Left cardiac atrium (tissue), 4 donors: ENCODE measurements at places on chromosomes 5 and 9. TPM values are rescaled to one million over a fixed set of nuclear protein-coding genes. Genes with fewer than 3 reads are reported as not detected.

- DNase-seq = no peak
Observed at GRCh38 chr5:150114102-150114641, 27.8 kb upstream of the CSF1R start.

- no peak for DNase-seq
Observed at GRCh38 chr9:135776893-135777622, 75.1 kb downstream of the KCNT1 start.

- no peak for DNase-seq
Observed at GRCh38 chr5:14457476-14457875, 124.1 kb upstream of the OTULINL start.

DNA sequence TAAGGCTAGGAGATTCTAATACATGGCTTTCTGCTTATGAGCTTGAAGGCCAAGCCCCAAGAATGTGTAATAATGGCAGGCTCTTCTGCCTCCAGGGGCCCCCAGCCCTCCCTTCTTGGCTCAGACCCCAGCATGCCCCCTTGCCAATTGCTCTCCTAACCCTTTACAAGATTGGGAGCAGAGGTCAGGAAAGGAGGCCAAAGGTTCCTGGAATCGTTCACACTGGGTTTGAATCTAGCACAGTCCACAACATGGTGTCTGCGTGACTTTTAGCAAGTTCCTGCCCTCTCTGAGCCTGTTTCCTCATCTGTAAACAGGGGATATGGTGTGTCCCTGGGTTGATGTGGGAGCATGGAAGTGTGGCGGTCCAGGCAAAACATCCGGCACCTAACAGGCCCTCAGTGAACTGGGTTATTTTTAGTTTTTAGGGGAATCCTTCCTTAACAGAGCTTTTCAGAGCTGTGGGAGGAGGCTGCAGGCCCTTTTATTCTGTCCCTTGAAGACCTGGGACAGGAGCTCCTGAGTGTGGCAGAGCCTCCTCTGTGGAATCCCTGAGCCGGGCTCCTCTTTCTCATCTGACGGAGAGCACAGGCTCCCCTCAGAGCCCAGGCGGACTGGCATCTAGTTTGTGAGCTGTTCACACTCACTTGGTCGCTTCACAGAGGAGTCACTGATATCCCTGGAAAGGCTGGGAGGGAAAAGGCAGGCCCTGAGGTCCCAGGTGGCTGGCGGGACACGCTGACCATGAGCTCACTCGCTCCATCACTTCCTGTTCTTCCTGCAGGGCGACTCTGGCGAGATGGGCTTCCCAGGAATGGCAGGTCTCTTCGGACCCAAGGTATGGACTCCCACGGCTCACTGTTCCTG lies 23.4 kb upstream of the ORM1 start:
- no peak for DNase-seq

The ENTREP1 gene
- 12.0 TPM for total RNA-seq

The SCGB3A2 gene
- total RNA-seq = not detected
